GM20000 (cell line): ENCODE measurements at places on chromosomes 7 and 10.
A peak's percentile ranks its signal among the peaks of the same experiment; 100 is the strongest.

- DNase-seq: peak; percentile 69
Measured at GRCh38 chr7:80918909-80919721, at the start of gene SEMA3C. SEMA3C (minus strand) TSS chr7:80919051; CDS start chr7:80916781, 2,270 bp downstream.

GRCh38 chr7:132935608-132936007 lies 146.3 kb downstream of the CHCHD3 start:
- DNase-seq: no peak

- no peak for DNase-seq
Measured at GRCh38 chr7:115124409-115124939, 202.6 kb downstream of the MDFIC start.

- no peak for DNase-seq
Measured at GRCh38 chr7:70833726-70834125, 298.2 kb upstream of the GALNT17 start.

- no peak for DNase-seq
Measured at GRCh38 chr10:131231965-131232541, 79.5 kb downstream of the TCERG1L start.

- no peak for DNase-seq
Measured at GRCh38 chr7:50321487-50322067, 17.1 kb downstream of the IKZF1 start.

DNA sequence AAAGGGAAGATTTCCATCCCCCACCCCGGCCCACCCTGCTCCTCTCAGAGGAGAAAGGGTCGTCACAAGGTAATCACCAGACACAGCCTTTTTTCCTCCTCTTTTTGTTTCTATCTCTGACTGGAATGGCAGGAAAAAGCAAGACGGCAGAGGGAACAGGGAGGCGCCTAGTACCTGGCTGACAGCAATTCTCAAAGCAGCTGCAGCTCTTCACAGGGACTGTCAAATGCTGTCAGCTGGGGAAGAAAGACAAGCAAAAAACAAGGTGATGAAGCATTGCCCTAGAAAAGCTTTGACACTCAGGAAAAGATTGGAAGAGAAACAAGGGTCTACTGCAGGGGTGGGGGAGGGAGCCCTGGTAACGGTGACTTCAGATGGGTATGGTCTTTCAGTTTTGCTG lies 52.7 kb downstream of the GNA12 start:
- no peak for DNase-seq

GRCh38 chr7:90560730-90561129 lies 35.4 kb upstream of the CDK14 start:
- DNase-seq: no peak

- DNase-seq: no peak
Measured at GRCh38 chr7:132943645-132944044, 138.2 kb downstream of the CHCHD3 start.

DNA sequence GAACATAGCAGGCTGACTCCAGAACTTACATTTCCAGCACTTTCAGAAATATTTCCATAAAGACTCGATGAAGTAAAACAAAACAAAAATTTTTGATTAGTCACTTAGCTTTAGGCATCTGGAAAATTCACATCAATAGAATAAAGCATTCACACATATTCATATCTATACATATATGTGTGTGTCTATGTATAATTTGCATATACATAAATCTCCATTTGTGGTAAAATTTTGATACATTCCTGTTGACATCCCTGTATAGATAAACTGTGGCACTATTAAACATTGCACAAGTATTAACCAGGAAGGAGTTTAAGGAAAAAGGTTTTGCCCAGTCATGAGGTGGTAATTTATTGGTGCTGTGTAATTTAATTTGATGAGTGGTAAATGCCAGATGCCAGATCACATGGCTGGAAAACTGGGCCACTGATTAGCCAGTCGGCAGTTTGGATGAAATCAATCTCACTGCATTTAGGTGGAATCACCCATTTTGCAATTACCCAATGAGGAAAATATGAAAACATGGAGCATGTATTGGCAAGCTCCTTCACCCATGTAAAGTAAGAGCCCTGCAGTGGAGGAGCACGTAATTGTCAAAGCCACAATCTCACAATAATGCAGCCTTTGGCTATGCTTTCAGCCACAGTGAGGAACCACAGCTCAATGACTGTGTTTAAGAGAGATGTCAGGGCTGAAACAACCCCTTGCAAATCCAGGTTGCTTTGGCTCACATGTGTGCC lies 294.6 kb downstream of the RNLS start:
- DNase-seq: peak; percentile 24

GRCh38 chr10:49667991-49668390 lies 11.5 kb upstream of the C10orf53 start:
- DNase-seq: no peak

GRCh38 chr7:69428089-69428488 lies 170.2 kb upstream of the AUTS2 start:
- DNase-seq: no peak

DNA sequence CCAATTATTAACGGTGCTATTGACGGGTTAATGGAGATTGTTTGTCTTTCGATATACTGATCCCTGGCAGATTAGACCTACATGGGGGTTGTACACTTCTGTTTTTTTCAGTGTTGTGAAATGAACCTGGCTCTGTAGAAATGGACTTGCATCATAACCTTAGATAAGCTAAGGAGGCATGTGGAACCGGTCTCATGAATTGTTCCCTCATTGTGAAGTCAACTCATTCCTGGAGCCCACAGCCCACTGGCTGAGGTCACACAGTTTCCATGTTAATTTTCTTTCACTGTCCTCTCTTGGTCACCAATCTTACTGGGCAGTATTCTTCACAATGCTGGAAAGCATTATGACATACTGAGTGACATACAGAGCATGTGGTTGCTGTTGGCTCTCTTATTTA lies 202.8 kb downstream of the BMPER start:
- no peak for DNase-seq

GRCh38 chr10:85430991-85431390 lies 935.6 kb downstream of the GRID1 start:
- no peak for DNase-seq

DNA sequence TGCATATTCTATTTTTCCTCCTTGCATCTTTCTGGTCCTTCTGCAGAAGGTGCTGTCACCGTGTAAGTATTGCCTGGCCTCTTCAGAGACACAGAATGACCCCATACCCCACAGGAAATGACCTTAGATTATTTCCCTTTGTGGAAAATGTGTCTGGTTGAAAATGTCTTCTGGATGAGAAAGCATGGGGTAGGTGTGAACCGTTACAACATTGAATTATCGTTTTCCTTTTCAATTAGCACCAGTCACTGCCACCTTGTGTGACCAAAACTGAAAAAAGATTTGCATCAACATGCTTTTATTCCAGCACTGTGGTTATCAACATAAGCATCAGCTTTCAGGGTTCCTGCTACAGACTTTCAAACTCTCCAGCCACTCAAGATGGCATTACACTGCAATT lies 58.0 kb upstream of the CELF2 start:
- no peak for DNase-seq

- no peak for DNase-seq
Measured at GRCh38 chr10:89153971-89154370, 53.1 kb downstream of the CH25H start.

DNA sequence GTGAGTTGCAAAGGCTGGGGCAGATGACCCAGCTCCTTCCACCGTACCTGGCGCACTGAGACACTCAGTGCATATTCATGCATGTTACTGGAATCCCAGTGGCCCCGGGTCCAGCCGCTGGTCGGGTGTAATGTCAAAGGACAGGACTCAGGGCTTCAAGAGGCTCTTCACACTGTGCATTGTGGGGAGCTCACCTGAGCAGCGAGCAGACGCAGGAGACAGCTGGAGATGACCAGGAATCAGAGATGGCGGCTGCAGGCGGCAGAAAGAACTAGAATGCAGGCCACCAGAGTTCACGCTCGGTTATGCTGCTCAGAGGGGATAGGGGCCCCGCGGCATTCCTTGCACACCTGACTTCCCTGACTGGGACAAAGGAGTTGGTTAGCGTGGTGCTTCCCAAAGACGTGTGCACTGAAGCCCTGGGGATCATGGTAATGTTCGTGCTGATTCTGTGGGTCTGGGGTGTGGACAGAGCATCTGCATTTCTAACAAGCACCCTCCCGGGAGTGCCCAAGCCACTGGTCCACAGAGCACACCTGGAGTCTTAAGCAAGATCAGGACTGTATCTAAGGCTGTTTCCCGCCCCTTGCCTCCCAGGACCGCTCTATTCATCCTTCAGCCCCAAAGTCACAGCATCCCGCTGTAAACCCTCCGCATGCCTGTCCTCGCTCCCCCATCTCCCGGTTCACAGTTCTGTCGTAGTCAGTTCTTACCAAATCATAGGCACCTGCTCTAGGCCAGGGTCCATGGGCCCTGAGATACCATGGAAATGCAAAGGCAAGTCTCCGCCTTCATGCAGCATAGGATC lies 71.0 kb downstream of the MKI67 start:
- DNase-seq: no peak

- no peak for DNase-seq
Measured at GRCh38 chr10:54159924-54160323, 641.1 kb downstream of the PCDH15 start.

DNA sequence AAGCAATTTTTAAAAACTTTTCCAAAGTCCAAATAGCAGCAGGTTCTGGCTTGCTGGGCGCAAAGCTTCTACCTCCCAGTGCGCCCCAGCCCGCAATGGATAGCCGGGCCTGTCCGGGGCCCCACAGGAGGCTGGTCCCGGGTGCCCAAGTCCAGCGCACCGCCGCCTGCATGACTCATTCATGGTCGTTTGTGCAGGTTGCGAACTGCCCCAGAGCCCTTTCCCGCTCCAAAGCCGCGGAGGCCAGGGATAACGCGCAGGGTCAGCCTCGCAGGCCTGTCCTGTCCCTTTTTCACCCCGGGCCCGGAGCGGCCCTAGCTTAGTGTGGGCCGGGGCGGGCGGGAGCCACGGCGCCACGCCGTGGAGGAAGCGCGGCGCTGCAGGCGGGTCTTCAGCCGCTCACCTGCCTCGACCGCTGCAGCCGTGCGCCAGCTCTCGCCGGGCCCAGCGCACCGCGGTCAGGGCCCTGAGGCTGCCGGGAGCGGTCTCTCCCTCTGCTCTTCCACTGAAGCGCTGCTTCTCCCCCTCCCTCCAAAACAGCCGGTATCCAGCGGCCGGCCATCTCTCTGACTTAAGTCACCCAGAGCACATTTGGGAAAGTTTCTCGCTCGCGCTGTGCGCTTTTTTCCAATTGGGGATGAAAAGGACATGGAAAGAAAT lies 1.7 kb upstream of the EGR2 start:
- DNase-seq: peak; percentile 94

DNA sequence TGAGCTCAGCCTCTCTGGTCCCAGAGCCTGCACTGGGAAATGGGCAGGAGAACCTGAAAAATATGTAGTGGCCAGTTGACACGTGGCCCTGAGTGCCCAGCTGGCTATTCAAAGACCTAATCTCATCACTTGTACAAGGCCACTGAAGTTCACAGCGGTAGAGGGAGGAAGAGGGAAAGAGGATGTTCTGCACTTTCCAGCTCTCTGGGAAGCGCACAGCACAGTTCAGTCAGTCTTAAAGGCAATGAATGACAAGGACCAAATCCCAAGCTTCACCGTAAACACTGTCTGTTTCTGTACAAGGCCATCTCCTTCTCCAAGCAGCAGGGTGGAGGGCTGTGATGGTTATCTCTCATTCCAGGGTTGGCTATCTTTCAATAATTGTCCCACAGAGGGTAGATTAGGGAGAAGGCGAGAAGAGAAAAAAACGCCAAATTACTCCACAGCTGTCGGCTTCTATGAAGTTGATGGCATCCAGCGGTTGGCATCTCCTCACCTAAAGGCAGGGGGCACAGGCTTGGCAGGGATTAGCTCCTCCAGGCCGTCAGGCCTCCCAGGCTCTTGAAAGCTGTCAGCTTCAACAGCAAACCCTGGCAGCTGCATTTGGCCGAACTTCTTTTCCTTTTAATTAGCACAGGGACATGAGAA lies 10.6 kb downstream of the SFMBT2 start:
- no peak for DNase-seq

DNA sequence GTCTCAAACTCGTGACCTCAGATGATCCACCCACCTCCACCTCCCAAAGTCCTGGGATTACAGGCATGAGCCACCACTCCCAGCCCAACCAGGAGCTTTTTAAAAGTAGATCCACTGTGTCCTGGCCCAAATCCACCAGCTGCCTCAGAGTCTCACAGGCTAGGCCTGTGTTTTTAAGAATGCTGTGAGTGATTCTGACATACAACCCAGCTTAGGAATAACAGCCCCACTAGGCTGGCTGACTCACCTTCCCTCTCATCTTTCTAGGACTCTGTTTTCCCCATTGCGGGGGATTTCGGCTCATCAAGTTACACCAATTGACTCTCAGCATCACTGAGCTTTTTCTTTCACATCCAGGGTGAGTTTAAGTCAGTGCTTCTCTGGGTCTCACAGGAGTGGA lies 207.6 kb downstream of the SKIDA1 start:
- DNase-seq: no peak

- DNase-seq: no peak
Measured at GRCh38 chr10:131925011-131925649, 24.3 kb downstream of the PPP2R2D start.

DNA sequence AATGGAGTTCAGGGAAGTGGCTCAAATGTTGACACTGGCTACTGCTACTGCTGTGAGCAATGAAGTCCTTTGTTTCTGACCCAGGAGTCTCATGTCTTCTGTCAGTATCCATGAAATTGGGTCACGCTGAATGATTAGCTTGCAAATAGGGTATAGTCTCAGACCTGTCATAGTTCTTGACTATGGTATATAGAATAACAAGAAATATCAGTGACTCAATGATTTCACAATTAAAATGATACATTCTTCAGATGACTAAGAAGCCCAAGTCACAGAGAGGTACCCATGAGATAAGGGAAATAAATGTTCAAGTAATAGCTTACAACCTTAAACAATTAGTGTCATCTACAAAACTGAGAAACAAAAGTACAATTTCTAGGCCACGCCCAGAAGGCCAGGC lies 89.3 kb downstream of the LYZL2 start:
- DNase-seq: no peak

DNA sequence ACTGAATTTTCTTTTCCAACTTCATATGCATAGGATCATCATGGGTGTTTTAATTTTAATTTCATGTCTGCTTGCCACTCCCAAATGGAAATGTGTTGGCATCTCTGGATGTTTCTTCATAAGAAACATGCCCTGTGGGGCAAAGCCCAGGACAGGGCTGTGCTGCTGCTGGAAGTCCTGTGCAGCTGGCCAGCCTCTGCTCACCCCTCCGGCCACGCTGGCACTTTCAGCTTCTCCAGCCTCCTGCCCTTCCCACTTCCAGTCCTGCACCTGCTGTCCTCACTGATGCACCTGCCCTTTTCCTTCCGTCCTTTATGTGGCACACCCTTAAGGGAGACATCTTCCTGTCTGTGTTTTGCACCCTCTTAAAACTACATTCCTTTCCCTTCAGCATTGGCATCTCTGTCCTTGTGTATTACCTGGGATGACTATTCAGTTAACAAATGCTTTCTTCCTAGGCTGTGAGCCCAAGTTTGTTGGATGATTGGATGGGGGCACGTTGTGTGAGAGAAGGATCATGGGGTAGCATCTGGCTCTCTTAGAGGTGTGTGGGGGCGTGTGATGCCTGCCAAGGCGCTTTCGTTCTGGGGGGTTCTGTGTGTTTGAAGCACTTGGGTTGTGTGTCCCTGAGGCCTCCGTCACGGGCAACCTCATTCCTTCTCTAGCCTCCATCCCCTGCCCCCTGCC lies 56.8 kb downstream of the TCF7L2 start:
- DNase-seq: no peak

GRCh38 chr7:83410989-83411591 lies 237.8 kb downstream of the SEMA3E start:
- DNase-seq: peak; percentile 6

- DNase-seq: no peak
Measured at GRCh38 chr7:49037346-49038210, 113.2 kb downstream of the CDC14C start.

GRCh38 chr7:112183266-112183665 lies 22.9 kb downstream of the DOCK4 start:
- no peak for DNase-seq
